Forelimb muscle (tissue), 1 donor: ENCODE measurements at places on chromosomes 13 and 19. TPM values are rescaled to one million over a fixed set of nuclear protein-coding genes. Genes with fewer than 3 reads are reported as not detected.

DNA sequence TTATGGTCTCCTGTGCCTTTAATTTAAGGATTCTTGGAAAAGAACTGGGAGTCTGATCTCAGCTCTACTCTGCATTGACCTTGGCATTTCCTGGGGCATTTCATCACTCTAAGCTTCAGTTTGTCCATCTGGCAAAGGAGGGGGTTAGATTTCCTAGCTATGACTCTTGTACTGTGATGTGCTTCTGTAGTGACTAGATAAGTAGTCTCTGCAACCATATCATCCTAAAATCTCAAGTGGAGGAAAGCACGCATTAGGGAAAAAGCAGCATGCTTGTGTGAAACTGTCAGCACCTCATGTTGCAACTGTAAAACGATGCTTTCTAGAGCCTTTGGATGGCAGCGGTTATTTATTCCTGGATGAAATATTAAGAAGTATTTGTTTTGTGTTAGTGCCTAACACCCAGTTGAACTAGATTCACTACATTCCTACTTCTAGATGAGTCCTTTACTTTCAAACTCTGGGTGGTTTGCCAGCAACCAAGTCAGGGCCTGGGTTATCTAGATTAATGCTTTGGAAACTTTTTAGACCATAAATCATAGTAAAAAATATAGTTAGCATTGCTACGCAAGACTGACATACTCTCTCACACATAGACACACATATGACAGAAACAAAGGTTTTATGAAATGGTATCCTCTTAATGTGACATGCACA is 6.8 kb downstream of the WDFY2 start:
- no peak for DNase-seq

GRCh38 chr19:10420444-10421239 is at the start of gene PDE4A:
Gene PDE4A, plus strand, starts transcription at chr19:10420538. Its CDS starts 227 bp downstream, at chr19:10420765.
- no peak for DNase-seq

DNA sequence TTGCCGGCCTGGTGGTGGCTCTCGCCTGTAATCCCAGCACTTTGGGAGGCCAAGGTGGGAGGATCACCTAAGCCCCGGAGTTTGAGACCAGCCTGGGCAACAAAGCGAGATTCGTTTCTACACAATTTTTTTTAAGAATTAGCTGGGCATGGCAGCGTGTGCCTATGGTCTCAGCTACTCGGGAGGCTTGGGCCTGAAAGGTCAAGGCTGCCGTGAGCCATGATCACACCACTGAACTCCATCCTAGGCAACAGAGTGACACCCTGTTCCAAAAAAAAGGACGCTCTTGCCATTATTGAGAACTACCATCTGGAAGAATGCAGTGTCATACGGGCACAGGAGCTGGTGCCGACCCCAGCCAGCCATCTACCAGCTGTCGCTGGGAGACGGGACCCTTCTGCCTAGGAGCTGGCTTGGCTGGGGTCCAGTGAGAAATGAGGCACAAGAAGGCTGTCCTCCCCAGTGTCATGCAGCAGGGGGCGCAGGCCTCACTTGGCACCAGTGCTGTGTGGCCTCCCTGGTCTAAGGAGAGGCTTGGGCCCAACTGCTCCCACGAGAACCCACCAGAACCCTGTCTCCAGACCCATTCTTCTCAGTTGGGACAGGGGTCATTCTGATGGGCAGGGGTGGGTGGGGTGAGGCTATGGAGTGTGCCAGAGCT is 12.2 kb upstream of the RELB start:
- DNase-seq: no peak

- no peak for DNase-seq
These were observed 300.6 kb downstream of the COG6 start for GRCh38 chr13:39956036-39956435.

DNA sequence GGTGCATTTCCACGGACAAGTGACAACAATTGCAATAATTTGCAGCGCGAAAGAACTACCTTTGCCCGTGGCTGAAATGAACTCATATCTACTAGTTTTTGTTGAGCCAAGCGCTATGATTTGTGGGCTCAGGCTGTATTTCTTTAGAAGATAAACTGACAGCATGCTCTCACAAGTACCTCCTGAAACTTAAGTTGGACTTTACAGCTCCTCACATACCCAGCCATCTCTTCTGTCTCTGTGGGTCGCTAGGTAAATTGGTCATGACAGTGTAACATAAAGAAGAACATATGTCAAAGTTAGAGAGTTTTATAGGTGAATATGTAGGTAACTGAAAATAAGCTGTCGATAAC is 839 bp downstream of the COG6 start:
- no peak for DNase-seq

GRCh38 chr13:32305646-32306045 is 9.5 kb downstream of the ZAR1L start:
- no peak for DNase-seq

DNA sequence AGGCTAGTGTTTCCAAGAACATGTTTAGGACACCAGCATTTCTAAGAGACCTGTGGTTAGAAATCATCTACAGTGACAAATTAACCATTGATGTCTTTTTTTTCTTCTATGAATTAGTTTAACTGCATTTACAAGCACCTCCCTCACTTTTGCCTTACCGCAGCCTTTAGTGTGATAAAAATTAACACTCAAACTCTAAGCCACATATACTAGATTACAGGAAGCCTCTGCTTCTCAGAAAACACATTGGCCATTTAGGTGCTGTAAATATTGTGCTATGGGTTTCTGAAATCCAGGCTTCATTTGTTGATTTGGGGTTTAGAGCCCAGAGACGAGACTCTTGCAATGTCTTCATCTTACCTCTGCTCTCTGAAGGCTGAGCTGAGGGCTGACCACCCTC is 34.6 kb upstream of the OLFM4 start:
- no peak for DNase-seq

GRCh38 chr13:99027260-99027659 is 49.4 kb upstream of the DOCK9 start:
- DNase-seq: no peak

- no peak for DNase-seq
These were observed 13.3 kb upstream of the ZSCAN4 start for GRCh38 chr19:57655443-57655842.

DNA sequence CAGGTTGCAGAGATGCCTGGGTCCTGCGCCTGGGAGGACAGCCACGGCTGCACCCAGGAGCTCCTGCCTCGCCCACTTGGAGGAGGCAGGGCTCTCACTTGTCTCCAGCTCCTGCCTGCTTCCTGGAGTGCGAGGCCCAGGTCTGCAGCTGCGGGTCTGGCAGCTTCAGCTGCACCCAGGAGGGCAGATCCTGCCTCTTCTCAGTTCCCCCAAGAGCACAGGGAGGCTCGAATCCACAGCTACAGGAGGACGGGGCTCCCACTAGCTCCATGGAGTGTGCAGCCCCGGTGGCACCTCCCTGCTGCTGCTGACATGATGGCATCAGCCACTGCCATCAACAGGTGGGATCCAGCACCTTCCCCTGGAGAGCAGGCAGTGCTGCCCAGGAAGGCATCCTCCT is 4.5 kb downstream of the ZNF554 start:
- DNase-seq: no peak

DNA sequence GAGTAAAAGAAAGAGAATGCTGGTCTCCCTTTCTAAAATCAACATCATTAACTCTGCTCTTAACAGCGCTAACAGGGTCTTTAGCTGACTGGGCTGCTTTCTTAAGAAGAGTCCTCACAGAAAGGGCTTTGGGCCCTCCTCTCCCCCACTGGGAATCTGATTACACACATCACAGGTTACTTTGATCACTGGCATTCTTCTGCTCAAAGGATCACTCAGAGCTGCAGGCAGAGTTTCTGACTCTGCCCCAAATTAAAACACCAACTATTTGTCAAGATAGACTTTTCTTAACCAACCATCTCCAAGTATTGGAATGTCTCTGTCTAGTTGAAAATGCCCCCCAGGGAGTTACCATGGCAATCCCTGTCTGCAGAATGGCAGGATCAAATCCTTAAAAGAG is 31.1 kb upstream of the SIAH3 start:
- no peak for DNase-seq

DNA sequence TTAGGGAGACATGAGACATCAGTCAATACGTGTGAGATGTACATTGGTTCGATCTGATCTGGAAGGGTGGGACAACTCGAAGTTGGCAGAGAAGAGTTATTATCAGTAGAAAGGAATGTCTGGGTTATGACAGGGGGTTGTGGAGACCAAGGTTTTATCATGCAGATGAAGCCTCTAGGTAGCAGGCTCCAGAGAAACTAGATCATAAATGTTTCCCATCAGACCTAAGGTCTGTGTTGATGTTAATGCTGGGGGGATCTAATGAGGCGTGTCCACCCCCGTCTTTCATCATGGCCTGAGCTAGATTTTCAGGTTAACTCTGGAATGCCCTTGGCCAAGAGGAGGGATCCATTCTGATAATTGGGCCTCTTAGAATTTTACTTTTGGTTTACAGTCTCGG is 187.0 kb upstream of the KL start:
- DNase-seq: no peak

- DNase-seq: no peak
These were observed 290.1 kb downstream of the DCLK1 start for GRCh38 chr13:35841060-35841521.

- DNase-seq: no peak
These were observed 3.5 kb upstream of the SLC27A5 start for GRCh38 chr19:58515259-58515658.

The MEX3D gene
- 29.4 TPM for polyA plus RNA-seq

The CEACAM3 gene
- not detected for polyA plus RNA-seq

The TMEM38A gene
- polyA plus RNA-seq: 127 TPM
